ENCODE measurements at places on chromosomes 4 and X.

DNA sequence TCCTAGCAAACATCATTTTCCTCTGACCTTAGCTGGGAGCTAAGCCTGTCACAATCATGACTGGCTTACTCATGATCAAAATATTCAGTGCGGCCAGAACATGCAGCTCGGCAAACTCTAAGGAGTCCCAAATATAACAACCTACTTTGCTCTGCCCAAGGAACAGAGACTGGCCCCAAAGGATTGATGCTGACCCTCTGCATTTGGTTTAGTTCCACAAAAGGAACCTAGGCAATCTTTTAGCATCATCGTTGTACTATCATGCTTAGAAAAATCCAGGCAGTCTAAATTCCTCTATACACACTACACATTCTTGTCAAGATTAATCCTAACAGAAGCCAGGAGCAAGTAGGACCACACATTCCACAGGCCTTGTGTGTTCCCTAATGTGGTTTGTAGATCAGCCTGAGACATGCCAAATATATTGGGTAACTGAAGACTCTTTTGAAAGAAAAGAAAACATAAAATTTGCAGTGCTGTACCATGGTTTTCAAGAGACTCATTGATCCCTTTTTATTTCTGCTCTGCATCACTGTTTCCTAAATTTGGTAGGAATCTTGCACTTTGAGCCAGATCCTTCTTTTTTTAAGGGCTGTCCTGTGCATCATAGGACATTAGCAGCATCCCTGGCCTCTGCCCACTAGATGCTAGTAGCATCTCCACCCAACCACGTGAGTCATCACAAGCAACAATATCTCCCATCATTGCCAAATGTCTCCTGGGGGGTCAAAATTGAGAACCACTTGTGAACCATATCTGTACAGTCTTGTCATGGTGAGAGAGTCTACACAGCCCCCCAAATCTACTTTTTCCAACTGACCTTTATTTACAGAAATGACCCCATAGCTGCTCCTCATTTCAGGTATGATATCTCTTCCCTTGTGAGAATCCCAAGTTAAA, 17.6 kb upstream of the CC2D2A start:
- peaks cover 67% of the 10 kb centered on the region for H3K4me1 ChIP-seq
- H3K4me3 ChIP-seq: peak overlapping the region; percentile 65
- H3K27me3 ChIP-seq: no peaks in the 10 kb centered on the region
- H3K27ac ChIP-seq: peak overlapping the region; percentile 71
- peak; percentile 95 for DNase-seq

GRCh38 chr4:71202705-71203104, 136.1 kb upstream of the SLC4A4 start:
- H3K27ac ChIP-seq: peak overlapping the region; percentile 6
- no peaks in the 10 kb centered on the region for H3K36me3 ChIP-seq
- peaks cover 75% of the 10 kb centered on the region for H3K4me1 ChIP-seq
- DNase-seq: no peak

GRCh38 chr4:138542191-138542776, 300.1 kb upstream of the SLC7A11 start:
- peaks cover 10% of the 10 kb centered on the region for H3K36me3 ChIP-seq
- H3K27me3 ChIP-seq: peaks cover 5% of the 10 kb centered on the region
- H3K4me1 ChIP-seq: peaks cover 45% of the 10 kb centered on the region
- DNase-seq: peak; percentile 31
- no peak overlapping the region for H3K4me3 ChIP-seq

DNA sequence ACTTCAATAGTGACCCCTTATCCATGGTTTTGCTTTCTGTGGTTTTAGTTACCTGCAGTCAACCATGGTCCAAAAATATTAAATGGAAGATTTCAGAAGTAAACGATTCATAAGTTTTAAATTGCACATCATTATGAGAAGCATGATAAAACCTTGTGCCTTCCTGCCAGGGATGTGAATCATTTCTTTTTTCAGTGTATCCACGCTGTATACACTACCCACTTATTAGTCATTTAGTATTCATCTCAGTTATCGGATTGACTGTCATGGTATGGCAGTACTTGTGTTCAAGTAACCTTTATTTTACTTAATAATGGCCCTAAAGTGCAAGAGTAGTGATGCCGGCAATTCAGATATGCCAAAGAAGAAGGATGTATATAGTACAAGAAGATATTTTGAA, 37.7 kb upstream of the TASL start:
- no peaks in the 10 kb centered on the region for H3K27me3 ChIP-seq
- peaks cover 19% of the 10 kb centered on the region for H3K4me1 ChIP-seq
- no peak overlapping the region for H3K4me3 ChIP-seq
- DNase-seq: peak; percentile 24

DNA sequence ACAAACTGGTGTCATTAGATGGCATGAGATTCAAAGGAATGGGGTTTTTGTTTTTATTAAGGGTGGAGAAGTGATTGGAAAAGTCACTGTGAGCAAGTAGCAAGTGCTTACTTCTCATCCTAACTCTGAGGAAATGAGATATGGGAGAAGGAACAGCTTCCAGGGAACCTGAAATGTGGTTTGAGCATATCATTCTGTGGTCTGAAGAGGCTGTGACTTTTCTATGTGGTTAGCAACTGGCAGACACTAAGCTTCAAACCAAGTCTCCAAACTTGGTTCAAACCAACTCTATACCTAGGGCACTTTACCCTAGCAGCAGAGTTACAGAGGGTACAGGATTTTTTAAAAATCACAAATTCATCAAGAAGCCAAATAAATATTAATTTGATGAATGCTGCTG, 58.2 kb downstream of the DCLK2 start:
- H3K27me3 ChIP-seq: no peaks in the 10 kb centered on the region
- peak overlapping the region; percentile 83 for H3K27ac ChIP-seq
- peaks cover 57% of the 10 kb centered on the region for H3K36me3 ChIP-seq
- peak overlapping the region; percentile 77 for H3K4me3 ChIP-seq
- DNase-seq: peak; percentile 53

GRCh38 chr4:185578284-185578683, 43.0 kb upstream of the PDLIM3 start:
- peaks cover 9% of the 10 kb centered on the region for H3K4me1 ChIP-seq
- H3K4me3 ChIP-seq: no peak overlapping the region
- peaks cover 5% of the 10 kb centered on the region for H3K27me3 ChIP-seq
- H3K36me3 ChIP-seq: no peaks in the 10 kb centered on the region
- no peak overlapping the region for H3K27ac ChIP-seq
- no peak for DNase-seq

DNA sequence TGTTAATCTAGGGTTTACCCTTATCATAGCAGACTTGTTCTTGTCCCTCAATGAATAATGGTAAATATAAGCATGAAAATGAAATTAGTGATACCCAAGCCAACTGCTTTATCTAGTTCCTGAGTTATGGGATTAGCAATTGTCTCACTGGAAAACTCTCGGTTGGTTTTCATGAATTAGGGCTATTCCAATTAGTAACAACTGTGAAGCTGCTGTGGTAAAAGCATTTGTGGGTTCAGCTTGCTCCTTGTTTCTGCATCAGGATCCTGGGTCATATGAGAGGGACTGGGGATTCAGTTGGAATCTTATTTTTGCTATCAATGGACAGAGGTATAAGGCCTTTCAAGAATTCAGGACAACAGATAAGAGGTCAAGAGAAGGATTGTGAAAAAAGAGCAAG, 50.2 kb downstream of the DCX start:
- H3K4me3 ChIP-seq: no peak overlapping the region
- H3K4me1 ChIP-seq: no peaks in the 10 kb centered on the region
- H3K36me3 ChIP-seq: no peaks in the 10 kb centered on the region
- DNase-seq: no peak
- H3K27ac ChIP-seq: no peak overlapping the region
